ENCODE measurements at places on chromosomes 11 and 22.
A peak's percentile ranks its signal among the peaks of the same experiment; 100 is the strongest.

GRCh38 chr11:76207642-76208401, 1.5 kb upstream of the WNT11 start:
- peak; percentile 64 for DNase-seq

DNA sequence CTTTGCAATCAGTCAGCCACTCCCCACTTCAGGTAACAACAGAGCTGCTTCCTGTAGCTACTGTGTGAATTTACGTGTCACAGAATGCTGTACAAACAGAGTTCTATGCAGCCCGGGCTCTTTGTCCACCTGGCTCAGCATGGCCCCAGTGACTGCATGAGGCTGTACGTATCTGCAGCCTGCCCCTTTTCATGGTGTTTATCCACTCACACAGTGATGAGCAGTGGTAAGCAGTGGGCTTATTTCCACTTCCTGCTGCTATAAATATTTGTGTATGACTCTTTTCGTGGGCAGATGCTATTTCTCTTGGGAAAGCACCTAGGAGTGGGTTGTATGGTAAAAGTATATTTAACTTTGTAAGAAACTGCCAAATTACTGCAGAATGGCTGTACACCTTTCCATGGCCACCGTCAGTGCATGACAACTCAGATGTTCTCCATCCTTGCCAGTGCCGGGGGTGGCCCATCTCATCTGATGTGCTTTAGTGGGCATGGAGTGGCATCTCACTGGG, 43.3 kb downstream of the MYEOV start:
- DNase-seq = no peak

DNA sequence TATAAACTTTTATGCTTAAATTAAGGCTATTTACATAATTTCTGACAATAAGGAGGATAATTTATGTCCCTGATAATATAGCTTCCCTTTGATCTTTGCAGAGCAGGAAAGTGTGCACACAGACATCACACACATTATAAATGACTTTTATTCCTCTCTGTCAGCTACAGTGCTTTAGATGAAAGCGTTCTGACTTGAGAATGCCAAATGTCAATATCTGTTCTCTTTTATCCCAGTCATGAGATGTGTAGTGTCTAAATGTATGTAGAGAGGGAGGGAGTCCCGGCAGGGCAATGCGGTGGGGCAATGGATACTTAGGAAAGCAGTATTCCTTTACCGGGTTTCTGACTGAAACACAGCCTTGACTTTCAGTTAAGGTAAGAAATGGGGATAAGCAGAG, 225.4 kb upstream of the CHORDC1 start:
- DNase-seq = no peak

- DNase-seq = no peak
Observed at GRCh38 chr11:57461841-57462489, 1.6 kb downstream of the RTN4RL2 start.
